GM23248 (cell line): ENCODE measurements at places on chromosomes 7 and 10.

DNA sequence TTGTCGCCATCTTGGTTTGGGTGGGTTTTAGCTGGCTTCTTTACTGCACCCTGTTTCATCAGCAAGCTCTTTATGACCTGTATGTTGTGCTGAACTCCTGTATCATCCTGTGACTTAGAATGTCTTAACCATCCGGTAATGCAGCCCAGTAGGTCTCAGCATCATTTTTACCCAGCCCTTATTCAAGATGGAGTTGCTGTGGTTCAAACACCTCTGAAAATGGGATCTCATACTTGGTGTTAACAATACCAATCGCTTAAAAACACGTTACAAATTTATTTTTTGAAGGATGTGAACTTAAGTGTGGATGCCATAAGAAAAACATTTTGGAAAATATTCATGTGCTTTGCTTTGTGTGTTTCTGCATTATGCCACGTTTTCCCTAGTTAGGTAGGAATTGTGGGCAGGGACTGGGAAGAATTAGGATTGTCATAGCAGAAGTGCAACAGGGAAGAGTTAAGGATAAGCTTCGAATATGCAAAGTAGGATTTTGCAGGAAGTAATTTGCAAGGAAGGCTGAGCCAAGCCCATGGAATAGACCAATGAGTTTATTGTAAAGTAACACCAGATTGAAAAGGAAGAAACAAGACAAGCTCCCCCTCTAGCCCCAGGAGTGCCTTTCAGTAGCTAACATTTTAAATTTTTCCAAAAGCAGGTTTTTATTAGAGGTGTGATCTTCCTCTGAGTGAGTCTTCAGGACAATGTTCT, 56.4 kb downstream of the PRR15 start:
- DNase-seq: no peak

DNA sequence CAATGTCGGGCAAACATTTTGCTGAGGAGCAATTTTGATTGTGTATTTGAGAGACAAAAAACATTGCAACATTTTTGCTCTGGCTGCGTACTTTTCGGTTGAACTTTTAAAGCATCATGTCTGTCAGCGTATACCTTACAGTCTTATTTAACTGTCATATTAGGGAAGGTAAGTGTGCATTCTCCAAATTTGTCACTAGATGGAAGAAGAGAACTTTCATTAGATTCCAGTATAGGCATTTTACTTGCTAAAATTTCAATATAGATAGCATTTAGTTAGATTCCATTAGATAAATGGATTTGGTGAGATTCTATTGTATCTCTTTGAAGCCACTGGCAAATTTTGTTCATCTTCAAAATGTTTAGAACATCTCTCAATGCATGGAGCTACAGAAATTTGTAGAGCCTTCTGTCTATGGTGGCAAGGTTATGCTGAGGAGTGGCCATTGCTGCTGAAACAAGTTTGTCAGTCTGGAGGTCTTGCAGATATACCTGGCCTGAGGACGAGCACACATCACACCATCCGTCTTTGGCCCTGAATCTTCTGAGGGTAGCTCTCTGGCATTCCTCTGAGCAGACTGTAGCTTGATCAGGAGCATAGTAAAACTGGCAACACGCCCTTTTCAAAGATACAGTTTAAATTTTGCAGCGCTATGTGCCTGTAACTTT, 437.5 kb upstream of the MBL2 start:
- DNase-seq: peak; percentile 9

DNA sequence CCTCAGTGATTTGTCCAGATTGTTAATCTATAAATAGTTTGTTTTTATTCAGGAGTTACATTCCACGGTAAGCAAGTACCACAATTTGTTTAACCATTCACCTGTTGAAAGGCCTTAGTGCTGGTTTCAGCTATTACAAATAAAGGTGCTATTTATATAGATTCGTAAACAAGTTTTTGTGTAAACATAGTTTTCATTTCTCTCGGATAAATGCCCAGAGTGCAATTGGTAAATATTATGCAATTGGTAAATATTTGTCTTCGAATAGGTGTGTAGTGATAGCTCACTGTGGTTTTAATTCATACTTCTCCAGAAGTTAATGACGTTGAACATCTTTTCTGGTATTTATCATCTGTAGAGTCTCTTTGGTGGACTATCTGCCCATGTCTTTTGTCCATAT, 76.4 kb upstream of the RSU1 start:
- DNase-seq: no peak

- DNase-seq: no peak
These were observed 329.6 kb downstream of the PTEN start for GRCh38 chr10:88193018-88193417.

DNA sequence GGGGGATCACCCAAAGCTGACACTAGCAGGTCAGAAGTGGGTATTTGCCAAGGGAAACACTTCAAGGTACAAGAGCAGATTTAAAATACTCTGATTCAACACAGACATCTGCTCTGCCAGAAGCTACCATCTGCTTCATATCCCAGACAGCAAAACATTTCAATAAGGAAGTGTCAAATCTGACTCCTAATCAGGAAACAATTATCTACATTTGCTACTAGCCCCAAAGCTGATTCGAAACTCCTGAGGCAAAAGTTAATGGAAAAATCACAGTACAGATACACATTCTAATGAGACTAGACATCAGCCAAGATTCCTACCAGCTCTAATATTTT, 48.9 kb downstream of the PARD3 start:
- no peak for DNase-seq

DNA sequence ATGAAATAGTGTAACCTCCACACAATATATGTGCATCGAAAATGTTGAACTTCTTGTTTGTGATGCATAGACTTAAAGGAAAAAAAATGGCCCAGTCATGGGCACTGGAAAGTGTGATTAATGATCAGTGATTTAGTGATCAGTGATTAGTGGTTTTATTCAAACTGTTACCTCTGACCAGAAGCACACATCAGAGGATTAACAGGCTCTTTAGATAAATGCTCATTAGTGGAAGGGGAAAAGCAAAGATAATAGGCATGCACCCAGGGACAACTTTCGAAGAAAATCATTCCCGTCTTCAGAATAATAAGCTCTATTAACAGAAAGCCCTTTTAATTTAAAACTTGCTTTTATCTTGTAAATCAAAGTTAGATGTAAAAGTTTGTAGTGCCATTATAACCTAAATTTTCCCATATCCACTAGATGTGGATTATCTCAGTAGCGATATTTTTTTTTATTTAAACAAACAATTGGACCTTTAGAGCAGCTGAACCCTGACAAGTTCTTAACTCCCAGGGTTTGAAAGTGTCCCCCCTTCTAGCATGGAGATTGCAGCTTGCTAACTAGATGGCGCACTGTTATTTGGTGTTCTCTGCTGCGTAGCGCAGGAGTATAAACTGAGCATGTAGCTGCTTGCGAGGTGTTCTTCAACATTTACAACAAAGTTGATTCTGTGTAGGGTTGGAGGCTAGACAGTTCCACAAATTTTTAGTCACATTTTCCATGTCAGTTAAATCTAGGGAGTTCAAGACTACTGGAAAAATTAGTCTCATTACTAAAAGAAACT, at the start of gene CREB5:
TSS of gene CREB5 (plus strand) at position 643 of the 787 bp plus-strand sequence. CDS start 397 bp downstream, outside the sequence.
- DNase-seq: no peak

DNA sequence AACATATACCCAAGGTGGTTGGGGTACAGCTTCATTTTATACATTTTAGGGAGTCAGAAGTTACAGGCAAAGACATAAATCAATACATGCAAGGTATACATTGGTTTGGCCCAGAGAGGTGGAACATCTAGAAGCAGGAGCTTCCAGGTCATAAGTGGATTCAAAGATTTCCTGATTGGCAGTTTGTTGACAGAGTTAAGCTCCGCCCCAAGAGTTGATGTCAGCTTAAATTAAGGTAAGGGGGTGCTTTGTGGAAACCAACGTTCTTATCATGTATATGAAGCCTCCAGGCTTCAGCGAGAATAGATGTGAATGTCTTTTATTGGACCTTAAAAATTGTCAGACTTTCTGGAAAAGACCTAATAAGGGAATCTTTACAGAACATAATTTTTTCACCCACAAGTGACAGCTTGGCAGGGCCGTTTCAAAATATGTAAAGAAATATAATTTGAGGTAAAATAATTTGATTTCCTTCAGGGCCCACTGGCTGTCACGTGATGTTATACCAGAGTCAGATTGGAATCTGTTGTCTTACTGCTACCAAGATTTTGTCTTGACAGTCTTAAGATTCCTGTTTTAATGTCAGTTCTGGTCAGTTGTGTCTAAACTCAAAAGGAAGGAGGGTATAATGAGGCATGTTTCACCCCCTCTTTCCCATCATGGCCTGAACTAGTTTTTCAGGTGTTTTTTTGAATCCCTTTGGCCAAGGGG, 6.3 kb upstream of the PANK1 start:
- DNase-seq: no peak

DNA sequence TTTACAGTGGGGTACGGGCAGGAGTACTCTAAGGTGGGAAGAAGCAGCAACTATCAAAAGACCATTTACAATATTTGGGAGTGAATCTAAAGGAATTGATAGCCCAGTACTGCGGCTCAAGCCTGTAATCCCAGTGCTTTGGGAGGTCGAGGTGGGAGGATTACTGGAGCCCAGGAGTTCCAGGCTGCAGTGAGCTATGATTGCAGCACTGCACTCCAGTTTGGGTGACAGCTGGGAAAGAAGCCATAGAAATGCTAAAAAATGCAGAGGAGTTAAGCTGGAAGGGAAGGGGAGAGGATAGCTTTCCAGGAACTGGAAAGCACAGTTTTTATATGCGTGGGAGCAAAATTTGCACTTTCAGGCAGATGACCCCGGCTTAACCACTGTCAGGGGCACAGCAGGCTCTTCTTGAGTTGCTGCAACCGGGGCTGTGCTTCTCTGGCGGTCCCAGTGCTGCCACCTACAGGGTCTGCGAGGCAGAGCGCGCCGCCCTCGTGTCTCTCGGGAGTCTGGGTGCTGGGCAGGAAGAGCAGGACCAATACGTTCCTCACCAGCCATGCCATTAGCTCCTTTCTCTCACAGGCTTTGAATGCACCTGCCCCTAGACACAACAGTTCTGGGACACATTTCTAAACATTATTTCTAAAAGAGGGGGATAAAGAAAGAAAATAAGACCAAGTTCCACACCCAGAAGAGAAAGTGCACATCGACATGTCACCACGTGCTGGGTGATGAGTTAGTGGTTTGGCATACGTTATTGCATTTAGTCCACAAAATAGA, 10.1 kb upstream of the BMPER start:
- DNase-seq: peak; percentile 89

GRCh38 chr7:71221549-71221948, 89.6 kb downstream of the GALNT17 start:
- no peak for DNase-seq

DNA sequence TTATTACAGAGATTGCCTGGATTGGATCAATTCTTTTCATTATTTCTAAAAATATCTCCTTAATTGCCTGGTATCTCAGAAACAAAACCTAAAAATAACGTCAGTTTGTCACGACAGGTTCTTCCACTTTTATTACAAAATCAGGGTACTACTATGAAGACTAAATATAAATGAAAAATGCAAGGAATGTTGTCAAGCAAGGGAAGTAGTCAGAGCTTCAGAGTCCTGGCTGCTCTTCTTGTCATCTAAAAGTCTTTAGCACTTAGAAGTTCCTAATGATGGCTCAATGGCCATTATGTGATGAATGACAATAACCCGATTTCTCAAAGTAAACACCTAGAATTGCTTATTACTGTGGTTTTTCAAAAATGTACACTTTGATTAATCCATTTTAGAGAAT, 192.2 kb downstream of the SEMA3A start:
- no peak for DNase-seq

DNA sequence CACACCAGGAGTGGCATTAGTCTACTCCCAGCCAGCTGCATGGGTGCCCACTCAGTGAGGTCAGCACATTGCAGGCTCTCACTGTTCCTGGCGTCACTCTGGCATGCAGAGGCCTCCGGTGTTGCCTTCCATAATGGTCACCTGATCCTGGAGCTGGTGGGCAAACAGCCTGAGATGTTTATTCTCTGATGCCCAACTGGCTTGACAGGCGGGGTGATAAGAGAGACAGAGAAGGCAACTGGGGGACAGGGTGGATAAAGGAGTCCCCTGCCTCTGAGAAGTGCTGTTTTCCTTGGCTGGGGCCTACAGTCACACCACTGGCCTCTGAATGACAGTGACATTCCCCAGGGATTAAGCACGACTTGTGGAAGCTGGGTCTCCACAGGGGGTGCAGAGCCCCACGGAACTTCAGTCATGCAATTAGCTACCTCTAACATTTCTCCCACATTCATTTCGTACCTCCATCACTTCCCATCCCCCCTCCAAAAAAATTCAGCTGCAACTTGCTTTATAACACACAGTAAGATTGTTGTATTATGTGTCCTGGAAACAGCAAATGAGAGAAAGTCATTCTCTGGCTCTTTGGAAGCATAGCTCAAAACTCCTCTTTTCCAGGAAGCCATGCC, 7.1 kb upstream of the RBM20 start:
- no peak for DNase-seq

DNA sequence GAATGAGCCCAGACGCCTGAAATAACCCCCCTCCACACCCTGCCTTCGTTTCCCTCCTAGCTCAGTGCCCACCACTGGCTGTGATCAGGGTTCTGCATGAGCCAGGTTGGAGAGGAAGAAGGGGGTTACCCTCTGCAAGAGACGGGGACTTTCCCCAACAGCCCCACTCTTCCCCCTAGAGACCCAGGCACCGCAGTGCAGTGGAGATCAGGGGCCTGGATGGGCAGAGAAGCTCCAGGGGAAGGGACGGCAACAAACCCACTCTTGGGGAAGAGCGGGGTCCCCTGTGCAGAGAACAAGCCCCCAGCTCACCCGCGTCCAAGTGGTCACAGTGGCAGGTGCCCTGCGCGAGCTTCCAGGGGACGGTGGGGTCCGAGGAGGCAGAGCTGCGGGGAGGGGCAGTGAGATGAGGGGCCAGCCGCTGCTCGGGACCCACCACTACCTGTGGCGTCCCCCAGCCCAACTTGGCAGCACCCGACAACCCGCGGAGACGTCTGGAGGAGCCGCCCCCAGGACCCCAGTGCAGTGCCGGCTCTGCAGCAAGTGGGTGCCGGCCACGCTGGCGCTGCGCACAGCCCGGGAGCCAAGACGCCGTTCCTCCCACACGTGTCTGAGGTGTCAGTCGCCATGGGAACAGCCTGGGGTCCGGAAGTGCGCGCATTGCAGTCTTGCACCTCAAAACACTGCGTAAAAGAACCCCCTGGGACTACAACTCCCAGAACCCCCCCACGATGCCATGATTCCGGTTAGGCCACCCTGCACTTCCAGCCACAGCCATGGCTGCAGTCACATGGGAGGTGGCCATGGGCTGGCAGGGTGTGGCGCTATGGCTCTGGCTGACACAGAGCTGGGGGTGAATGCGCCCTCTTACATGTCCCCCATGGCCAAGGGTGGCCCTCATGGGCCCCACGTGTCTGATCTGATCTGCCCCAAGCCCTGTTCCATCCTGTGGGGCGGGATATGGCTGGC, 45.8 kb upstream of the WIPI2 start:
- DNase-seq: peak; percentile 37
